ENCODE measurements at places on chromosomes 6 and 20.

- no peak for DNase-seq
Observed at GRCh38 chr6:24052590-24052961, 73.4 kb upstream of the NRSN1 start.

GRCh38 chr20:2879146-2879545 lies 5.9 kb downstream of the PTPRA start:
- DNase-seq, result no peak

GRCh38 chr6:79042799-79043126 lies 35.3 kb downstream of the PHIP start:
- DNase-seq, result no peak

DNA sequence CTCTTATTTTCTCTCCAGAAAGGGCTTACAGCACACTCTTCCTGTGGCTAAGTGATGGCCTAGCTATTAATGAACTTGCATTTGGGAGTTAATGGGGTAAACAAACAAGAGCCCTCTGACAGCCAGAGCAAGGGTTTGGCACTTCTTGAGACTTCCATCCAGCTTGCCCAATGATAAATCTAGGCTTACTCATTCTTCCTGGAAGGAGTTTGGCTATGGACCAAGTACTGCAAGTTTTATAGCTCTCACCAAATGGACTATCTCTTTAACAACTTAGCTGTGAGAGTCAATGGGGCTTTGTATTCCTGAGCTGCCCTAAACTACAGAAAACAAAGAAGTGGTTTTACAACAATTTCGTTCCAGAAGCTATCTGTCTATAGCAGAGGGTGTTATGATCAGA lies 16.7 kb upstream of the PI3 start:
- no peak for DNase-seq
